H1 (cell line): ENCODE measurements at places on chromosomes 5 and 9. TPM values are rescaled to one million over a fixed set of nuclear protein-coding genes. Genes with fewer than 3 reads are reported as not detected.
A peak's percentile ranks its signal among the peaks of the same experiment; 100 is the strongest.

DNA sequence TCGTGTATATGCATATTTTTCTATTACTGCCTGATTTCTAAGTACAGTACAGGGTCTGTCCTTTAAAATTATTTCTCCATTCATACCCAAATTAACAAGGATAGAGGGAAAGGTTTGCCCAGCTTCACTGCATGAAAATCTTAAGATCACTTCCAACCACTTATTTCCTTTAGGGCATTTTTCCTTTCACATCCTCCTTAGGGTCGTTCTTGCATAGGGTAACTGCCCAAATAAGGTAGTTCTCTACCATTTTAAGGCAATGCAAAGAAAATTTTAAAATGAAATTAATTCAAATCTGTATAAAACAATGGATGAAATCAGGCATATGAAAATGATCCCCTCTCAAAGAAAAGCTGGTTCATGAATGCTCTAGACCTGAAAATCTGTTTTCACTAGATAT lies 4.1 kb upstream of the CDC20B start:
- DNase-seq: no peak

DNA sequence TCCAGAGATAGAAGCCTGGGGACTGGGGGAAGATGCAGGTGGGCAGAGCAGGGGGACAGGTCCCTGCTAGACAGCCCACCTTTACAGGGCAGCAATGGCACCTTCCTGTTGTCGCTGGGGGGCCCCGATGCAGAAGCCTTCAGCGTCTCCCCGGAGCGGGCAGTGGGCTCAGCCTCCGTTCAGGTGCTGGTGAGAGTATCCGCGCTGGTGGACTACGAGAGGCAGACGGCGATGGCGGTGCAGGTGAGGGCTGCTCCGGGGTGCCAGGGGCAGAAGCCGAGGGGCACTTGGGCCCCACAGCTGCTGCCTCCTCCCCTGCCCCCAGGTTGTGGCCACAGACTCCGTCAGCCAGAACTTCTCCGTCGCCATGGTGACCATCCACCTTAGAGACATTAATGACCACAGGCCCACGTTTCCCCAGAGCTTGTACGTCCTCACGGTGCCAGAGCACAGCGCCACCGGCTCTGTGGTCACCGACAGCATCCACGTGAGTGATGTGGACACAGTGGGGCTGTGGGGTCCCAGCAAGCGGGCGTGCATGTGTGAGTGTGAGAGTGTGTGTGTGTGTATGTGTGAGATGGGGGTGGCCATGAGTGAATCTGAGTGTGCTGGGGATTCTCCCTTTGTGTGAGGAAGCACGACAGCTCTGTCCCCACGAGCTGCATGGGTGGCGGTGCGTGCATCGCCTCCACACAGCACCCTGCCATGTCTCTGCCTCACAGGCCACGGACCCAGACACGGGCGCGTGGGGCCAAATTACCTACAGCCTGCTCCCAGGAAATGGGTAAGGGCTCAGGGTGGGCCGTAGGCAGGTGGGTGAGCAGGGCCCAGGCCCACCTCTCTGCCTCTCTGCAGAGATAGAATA lies 28.4 kb downstream of the CDHR2 start:
- DNase-seq: no peak

- DNase-seq: no peak
Observed at GRCh38 chr9:98973171-98973570, 29.5 kb downstream of the COL15A1 start.

GRCh38 chr9:23643656-23644258 lies 182.3 kb downstream of the ELAVL2 start:
- no peak for DNase-seq

- no peak for DNase-seq
Observed at GRCh38 chr9:129237164-129237611, 59.1 kb upstream of the IER5L start.

DNA sequence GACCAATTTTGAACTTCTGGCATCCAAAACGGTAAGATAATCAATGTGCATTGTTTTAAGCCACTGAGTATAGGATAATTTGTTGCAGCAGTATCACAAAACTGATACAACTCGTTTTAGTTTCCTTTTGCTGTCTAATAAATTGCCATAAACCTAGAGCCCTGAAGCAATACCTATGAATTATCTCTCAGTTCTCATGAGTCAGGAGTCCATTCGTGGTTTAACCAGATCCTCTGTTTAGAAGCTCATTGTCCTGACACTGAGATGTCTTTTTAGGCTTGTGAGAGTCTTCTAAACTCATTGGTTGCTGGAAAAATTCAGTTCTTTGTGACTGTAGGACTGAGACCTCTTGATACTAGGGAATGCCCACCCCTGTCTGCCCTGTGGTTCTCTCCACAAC lies 262.9 kb downstream of the SEMA5A start:
- no peak for DNase-seq

- no peak for DNase-seq
Observed at GRCh38 chr5:61307191-61307590, 24.9 kb upstream of the ZSWIM6 start.

- DNase-seq: no peak
Observed at GRCh38 chr9:89576404-89576839, 28.4 kb upstream of the GADD45G start.

DNA sequence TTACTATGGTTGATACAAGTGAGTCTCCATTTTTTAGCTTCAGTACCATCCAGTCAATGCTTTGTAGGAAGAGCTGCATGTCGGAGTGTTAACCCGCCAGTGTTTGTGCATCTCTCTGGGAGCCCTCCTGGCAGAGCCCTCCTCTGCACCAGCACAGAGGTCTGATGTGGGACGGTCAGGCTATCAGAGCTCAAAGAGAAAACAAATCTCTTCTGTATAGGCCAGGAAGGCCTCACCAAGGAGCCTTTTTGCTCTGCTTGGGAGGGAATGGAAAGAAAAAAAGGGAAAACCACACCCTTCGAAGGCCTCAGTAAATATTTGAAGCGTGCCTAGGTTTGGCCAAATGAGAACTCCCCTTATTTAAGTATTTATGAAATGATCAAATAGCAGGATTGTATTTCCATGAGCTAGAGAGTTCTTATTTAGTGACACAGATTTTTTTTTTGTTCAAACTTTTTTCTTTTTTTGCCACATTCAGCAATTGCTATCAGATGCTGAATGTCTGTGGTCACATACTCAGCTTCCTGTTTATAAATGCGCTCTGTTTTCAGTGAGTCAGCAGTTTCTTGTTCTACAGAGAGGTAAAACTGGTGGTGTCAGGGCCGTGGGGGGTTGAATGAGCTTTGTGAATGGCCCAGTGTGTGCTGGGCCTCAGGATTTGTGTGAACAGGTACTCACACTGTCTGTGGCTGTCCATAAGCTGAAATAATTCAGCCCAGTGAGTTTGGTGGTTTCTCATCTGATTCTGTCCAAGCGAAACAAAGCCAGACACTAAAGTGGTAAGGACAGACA lies 226.6 kb downstream of the SNX18 start:
- DNase-seq: peak; percentile 44

DNA sequence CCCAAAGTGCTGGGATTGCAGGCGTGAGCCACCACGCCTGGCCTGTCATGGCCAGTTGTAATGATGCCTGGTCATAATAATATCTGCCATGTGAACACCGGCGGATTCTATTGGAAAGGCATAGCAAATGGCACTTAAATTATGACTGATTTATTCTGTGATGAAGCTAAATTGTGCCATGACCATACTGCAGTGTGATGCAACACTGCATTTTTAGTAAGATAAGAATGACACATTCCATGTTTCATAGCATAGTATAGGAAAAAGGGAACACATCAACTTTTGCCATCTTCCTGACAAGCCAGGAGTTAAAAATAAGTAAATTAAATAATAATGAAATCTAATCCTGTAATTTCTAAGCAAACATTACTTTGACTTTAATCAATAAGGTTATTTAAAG lies 30.4 kb upstream of the BICD2 start:
- DNase-seq: no peak

DNA sequence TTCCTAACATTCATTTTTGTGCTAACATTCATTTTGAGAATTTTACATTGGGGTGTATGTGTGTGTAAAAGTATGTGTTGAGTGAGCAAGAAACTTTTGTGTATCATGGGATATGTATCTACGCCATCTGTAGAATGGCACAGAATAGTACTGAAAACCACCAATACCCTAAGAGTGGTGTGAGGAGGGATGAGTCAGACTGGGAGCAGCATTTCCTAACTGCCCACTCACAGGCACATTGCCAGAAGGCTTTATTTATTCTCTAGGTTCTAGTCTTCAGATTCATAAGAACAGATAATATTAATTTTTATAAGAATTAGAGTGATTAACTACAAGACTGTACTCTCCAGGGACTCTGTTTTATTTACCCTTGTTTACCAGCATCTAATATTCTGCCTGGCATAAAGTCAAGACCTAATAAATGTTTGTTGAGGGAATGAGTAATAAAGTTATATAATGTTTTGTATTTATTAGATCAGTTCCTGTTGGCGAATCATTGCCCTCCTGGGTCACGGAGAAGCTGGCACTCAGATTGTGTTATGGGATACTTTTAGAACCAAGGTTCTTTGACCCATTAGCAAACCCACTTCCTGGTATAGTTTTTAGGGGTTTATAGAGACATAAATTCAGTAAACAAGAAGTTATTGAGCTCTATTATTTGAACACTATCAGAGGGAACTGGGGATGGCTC lies 159.1 kb upstream of the PPP2R2B start:
- no peak for DNase-seq

- no peak for DNase-seq
Observed at GRCh38 chr5:566636-567309, 42.5 kb upstream of the SLC9A3 start.

GRCh38 chr5:178279723-178280438 lies 47.3 kb upstream of the PHYKPL start:
- DNase-seq: peak; percentile 98

GRCh38 chr5:43041110-43041668 lies 1.1 kb upstream of the ANXA2R start:
- no peak for DNase-seq

DNA sequence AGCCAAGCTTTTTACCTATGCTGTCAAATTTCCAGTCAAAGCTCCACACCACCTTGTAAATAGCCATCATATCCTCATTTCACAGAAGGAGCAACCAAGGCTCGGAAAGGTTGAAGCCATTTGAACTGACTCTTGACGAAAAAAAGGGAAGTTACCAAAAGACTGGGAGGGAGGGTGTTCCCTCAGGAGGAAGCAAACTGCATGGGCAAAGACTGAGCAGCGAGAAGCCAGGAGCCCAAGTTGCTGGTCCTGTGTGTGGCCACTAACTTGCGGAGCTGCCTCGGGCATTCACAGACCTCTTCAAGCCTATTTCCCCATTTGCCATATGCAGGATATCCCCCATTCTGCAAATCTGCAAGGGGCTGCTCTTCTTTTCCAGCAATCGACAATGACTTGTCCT lies 37.4 kb downstream of the TTLL11 start:
- DNase-seq: no peak

GCNT1 gene
- 8.8 and 13.0 TPM in 2 replicates for total RNA-seq

CDH9 gene
- total RNA-seq: 0.54 and 0.73 TPM in 2 replicates

HSPA5 gene
- total RNA-seq: 352 and 354 TPM in 2 replicates
